Kasumi-1 (cell line): ENCODE measurements at places on chromosomes 12 and 14.
A peak's percentile ranks its signal among the peaks of the same experiment; 100 is the strongest.

- DNase-seq: no peak
Measured at GRCh38 chr14:51216602-51217001, 23.4 kb upstream of the TMX1 start.

- DNase-seq: no peak
Measured at GRCh38 chr14:97273540-97273939, 476.4 kb downstream of the VRK1 start.

- peak; percentile 98 for DNase-seq
Measured at GRCh38 chr14:35285168-35286002, 6.8 kb upstream of the PSMA6 start.

DNA sequence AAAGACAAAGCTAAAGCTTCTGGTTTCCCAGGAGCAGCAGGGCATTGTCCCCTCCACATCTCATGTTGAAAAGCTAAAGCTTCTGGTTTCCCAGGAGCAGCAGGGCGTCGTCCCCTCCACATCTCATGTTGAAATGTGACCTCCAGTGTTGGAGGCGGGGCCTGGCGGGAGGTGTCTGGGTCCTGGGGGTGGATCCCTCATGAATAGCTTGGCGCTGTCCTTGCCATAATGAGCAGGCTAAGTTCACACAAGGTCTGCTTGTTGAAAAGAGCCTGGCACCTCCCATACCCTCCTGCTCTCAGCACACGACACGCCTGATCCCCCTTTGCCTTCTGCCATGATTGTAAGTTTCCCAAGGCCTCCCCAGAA is 123.7 kb downstream of the PIWIL1 start:
- no peak for DNase-seq

DNA sequence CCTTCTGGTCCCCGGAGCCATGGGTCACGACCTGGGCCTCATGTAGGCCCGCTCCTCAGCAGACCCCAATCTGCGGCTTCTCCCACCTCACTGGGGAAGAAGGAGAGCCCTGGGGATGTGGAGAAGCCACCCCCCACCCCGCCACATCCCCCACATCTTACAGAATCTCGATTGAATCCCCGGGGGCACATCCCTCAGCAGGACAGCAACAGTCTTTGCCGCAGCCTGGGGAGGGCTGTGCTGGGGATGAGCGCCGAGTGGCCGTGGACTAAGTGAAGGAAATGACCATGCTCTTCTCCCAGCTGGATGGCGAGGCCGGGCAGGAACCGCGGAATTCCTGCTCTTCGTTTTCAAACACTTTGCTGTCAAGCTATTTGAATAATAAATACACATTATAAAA is 169.0 kb upstream of the RTL1 start:
- DNase-seq: no peak

DNA sequence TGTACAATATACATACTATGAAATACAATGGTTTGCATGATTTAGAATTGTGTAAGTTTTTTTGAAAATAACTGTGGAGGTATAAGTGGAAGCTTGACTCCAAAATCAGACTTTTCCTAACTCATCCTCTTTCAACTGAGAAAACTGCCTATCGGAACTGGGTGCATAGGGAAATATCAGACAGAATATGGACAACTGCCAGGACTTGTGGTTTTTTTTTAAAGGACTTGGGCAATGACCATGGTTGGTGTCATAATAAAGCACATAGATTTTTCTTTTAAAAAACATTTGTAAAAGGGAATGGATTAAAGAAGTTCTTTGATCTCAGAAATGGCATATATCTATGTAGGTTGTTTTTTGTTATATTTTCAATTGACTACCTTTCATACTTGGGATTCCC is 53.3 kb upstream of the LRRK2 start:
- no peak for DNase-seq

DNA sequence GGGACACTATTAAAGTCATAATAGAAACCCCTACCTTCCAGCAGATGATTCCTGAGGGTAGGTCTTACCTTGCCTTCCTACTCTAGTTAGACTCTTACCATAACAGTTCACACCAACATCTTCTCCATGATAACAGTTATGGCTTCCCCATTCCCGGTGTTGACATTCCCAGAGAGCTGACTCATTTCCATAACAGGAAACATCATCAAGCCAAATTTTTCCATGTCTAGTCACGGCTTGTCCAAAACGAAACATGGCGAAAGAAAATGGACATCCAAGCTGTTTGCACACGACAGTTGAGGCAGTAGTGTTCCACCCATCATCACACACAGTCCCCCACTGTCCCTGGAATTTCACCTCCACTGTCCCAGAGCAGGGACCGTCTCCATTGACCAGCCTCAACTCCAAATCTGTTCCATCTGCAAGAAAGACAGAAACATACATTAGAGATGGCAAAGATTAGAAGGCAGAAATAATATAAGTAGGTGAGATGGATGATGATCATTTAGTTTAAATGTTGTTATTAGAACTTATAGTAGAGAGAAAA is 10.6 kb downstream of the CD163L1 start:
- DNase-seq: no peak

DNA sequence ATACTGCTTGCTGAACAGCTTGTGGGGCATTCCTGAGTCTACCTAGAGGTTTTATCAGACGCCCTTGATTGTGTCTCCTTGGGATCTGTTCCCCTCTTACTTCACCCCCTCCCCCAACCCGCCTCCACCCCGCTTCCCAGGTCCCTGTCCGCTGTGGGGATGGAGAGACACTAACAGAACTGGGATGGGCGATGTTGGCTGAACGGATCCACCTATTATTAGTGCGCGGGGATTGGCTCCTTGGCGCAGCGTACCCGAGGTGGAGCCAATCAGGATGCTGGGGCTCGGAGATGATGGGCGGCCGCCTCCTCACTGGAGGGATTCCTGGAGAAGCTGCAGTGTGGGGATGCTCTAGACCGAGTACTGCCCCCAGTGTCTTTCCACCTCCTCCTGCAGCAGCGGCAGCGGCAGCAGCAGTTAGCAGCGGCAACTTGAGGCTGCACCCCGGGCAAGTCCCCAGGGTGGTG is at the start of gene SYT1:
SYT1 (plus strand) TSS at position 372 of the 467 bp plus-strand sequence.
- DNase-seq: no peak

DNA sequence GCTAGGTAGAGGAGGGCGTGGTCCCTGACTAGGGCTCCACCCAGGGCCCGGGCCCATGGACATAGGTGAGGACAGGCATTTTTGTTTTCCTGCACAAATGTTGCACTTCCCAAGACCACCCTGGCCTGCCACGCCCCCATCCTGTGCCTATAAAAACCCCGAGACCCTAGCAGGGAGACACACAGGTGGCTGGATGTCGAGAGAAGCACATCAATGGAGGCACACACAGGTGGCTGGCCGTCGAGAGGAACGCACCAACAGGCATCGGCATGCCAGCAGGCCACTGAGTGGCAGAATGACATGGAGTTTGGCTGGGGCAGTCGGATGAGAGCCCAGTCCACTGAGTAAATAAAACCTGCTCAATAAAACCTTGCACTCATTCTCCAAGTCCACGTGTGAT is 157.9 kb upstream of the ABCD2 start:
- DNase-seq: no peak
